ENCODE measurements at places on chromosomes 5 and 9.
A peak's percentile ranks its signal among the peaks of the same experiment; 100 is the strongest.

GRCh38 chr5:91379246-91379913 is 3.7 kb downstream of the ARRDC3 start:
- no peak for DNase-seq

DNA sequence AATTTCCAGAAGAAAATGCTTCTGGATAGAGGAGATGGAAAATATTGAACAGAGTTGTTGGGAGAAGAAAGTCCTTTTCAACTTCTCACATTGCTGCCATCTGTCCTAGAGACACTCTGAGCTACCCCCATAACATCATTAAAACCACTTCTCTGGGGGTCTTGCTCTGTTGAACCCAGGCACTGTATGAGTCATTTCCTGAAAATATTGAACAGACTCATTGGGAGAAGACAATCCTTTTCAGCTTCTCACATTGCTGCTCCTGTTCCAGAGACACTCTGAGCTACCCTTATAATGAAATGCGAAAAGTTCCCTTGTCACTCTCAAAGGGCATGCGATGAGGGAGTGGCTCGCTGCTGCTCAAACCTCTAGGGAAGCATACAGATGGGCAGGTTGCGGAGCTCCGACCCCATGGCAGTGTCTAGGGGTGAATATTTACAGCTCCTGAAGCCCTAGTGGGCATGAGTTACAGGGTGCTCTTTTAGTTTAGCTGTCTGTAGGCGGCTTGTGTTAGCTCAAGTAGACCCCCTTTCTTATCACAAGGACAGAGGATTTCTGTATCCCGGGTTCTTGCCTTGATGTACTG is 90.7 kb downstream of the CDKN2A start:
- DNase-seq = no peak

- DNase-seq = no peak
Measured at GRCh38 chr9:22102146-22103053, 93.3 kb upstream of the CDKN2B start.

- peak; percentile 8 for DNase-seq
Measured at GRCh38 chr5:115840873-115841272, 492 bp downstream of the ATG12 start.

GRCh38 chr9:135887585-135888050 is 19.7 kb downstream of the CAMSAP1 start:
- DNase-seq = peak; percentile 47

GRCh38 chr9:79551586-79551985 is 20.2 kb upstream of the TLE4 start:
- no peak for DNase-seq

GRCh38 chr9:124042201-124042721 is 30.7 kb downstream of the LHX2 start:
- no peak for DNase-seq

GRCh38 chr9:86281593-86282076 is 703 bp downstream of the ISCA1 start:
- DNase-seq = no peak

DNA sequence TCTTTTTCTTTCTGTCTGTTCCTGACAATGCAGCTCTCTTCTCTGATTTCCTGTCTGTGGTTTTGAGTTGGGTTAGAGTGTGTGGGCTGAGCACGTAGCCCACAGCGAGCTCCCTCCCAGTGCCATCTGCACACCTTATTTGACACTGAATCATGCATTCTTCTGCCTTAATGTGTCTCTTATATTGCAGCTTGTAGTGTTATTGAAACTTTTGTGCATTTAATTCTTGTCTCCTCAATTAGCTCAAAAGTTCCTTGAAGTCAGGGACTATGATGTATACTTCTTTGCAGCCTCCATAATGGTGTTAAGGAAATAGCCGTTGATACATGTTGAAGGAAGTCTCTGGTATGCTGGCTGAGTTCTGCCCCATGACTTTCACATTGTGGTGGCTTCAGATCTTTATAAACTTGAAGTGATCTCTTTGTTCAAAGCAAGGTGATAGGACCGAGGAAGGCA is 576.2 kb upstream of the CLINT1 start:
- DNase-seq = peak; percentile 23

DNA sequence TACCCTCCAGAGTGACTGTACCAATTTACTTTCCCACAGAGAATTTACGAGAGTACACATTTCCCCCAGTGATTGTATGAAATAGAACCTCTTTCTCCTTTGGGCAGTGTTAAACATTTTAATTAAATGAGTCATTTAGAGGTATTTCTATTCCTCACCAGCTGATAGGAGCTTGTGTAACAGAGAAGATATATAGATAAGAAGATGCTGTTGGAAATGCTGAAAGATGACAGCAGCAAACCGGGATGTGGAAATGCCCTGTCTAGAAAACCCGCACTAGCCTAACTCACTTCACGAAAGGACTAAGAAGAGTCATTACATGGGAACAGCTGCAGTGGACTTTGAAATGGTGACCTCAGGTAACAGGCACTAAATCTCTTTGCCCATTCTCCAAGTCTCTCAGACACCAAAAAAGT is 68.3 kb downstream of the LPAR1 start:
- no peak for DNase-seq

- DNase-seq = no peak
Measured at GRCh38 chr5:58524571-58524970, 33.3 kb downstream of the GAPT start.
